ENCODE measurements at places on chromosomes 1 and 21. TPM values are rescaled to one million over a fixed set of nuclear protein-coding genes. Genes with fewer than 3 reads are reported as not detected.

Gene AK5
- total RNA-seq: 8.8 TPM

Gene MYCBP
- total RNA-seq: 69.2 TPM

Gene TMEM82
- total RNA-seq: not detected

Gene TTLL10
- 0.45 TPM for total RNA-seq

Gene USH2A
- total RNA-seq: under 0.01 TPM

Gene RGS13
- total RNA-seq: not detected

Gene WNT9A
- 2.0 TPM for total RNA-seq

Gene SRP9
- 749 TPM for total RNA-seq

Gene CD1E
- total RNA-seq: not detected

Gene LCE1B
- not detected for total RNA-seq

Gene KCNE1
- not detected for total RNA-seq

Gene MOB3C
- 6.3 TPM for total RNA-seq

Gene PAPPA2
- 1.4 TPM for total RNA-seq

Gene ITLN2
- total RNA-seq: 12.8 TPM

Gene KMO
- not detected for total RNA-seq

Gene NDUFS2
- 94.7 TPM for total RNA-seq

Gene GBP6
- not detected for total RNA-seq

Gene DDR2
- 1.7 TPM for total RNA-seq

Gene PLEKHN1
- 2.2 TPM for total RNA-seq

Gene CD5L
- total RNA-seq: not detected

Gene KIRREL1
- total RNA-seq: 35.2 TPM

Gene TRIM67
- total RNA-seq: not detected

Gene SEC16B
- 0.70 TPM for total RNA-seq

Gene A3GALT2
- not detected for total RNA-seq

Gene OR2AK2
- total RNA-seq: 0.35 TPM

Gene NOS1AP
- total RNA-seq: 5.8 TPM

Gene MASP2
- total RNA-seq: 0.31 TPM

Gene IFNGR2
- total RNA-seq: 21.9 TPM

Gene TMIGD3
- total RNA-seq: not detected

Gene NTRK1
- total RNA-seq: 0.08 TPM

Gene KRTAP19-1
- not detected for total RNA-seq

Gene TNFRSF14
- total RNA-seq: not detected

Gene PBX1
- 84.2 TPM for total RNA-seq

Gene CFHR3
- total RNA-seq: 2.0 TPM

Gene TRIM46
- 15.4 TPM for total RNA-seq

Gene SMPDL3B
- 83.1 TPM for total RNA-seq

Gene FAM72D
- total RNA-seq: 8.2 TPM

Gene CCDC30
- total RNA-seq: 0.56 TPM

Gene USP25
- total RNA-seq: 49.2 TPM

Gene FGR
- 0.16 TPM for total RNA-seq

Gene AADACL4
- total RNA-seq: not detected

Gene PLA2G2A
- total RNA-seq: 0.97 TPM
